ENCODE measurements at places on chromosomes 7 and 10.

- DNase-seq: no peak
Observed at GRCh38 chr7:25951414-25952260, 200.4 kb upstream of the NFE2L3 start.

- DNase-seq: no peak
Observed at GRCh38 chr7:79386688-79387422, 66.6 kb downstream of the MAGI2 start.

DNA sequence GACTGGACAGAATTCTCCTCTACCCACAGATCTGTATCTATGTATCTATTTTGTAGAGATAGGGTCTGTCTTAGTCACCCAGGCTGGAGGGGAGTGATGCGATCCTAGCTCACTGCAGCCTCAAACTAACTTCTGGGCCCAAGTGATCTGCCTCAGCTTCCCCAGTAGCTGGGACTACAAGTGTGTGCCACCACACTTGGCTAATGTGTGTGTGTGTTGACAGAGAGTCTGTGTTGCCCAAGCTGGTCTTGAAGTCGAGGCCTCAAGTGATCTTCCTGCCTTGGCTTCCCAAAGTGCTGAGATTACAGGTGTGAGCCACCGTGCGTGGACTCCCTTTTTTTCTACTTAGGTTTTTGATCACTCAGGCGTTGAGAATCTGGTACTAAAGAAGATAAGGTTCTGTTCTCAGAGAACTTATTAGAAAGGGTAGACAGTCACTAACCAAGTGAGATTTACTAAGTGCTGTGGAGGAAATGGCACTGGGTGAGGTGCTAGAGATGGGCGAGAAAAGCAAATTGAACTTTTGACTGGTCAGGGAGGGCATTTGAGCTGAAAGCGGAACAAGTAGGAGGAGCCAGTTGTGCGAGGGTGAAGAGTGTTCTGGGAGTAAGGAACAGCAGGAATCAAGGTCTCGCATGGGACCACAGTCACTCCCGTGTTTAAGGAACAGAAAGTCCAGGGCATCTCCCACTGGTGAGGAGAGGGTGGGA lies 18.0 kb downstream of the NDUFB2 start:
- no peak for DNase-seq

DNA sequence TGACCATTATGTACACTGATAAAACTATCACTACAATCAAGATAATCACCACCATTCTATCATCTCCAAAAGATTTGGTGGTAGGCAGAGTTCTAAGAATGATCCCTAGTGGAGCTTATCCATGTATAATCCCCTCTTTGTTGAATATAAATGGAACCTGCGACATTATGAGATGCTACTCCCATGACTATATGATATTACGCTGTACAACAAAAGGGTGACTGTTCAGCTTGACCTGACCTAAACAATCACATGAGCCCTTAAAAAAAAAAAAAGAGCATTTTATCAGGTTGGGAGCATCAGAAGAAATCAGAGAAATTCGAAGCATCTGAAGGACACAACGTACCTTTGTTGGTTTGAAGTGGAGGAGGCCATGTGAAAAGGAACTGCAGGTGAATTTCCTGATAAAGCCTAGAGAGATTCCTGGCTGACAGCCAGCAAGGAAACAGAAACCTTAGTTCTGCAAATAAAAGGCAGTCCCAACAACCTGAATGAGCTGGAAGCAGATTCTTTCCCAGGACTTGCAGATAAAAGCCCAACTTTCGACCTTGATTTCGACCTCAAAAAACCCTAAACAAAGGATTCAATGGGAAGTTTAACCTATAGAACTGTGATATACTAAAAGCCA lies 270.7 kb downstream of the ADRA2A start:
- no peak for DNase-seq

DNA sequence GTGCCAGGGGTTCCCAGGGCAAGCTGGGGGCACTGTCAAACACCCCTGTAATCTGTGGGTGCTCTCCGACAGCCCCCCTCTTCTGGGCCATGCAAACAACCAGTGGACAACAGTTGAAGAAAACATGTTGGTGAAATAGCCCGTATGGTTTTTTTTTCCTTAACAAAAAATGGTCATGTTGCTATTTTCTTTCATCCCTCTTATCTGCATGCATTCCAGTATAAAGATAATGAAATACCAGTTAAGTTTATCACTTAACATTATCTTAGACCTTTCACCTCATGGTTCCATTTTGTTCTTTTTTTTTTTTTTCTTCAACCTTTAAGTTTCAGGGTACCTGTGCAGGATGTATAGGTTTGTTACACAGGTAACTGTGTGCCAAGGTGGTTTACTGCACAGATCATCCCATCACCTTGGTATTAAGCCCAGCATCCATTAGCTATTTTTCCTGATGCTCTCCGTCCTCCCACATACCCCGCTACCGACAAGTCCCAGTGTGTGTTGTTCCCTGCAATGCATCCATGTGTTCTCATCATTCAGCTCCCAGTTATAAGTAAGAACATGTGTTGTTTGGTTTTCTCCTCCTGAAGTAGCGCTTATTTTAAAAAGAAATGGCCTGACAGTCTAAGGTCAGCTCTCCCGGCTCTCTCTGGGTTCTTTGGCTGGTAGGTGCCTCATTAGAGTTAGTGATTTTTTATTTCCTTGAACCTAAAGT lies 110.1 kb downstream of the NRP1 start:
- no peak for DNase-seq

DNA sequence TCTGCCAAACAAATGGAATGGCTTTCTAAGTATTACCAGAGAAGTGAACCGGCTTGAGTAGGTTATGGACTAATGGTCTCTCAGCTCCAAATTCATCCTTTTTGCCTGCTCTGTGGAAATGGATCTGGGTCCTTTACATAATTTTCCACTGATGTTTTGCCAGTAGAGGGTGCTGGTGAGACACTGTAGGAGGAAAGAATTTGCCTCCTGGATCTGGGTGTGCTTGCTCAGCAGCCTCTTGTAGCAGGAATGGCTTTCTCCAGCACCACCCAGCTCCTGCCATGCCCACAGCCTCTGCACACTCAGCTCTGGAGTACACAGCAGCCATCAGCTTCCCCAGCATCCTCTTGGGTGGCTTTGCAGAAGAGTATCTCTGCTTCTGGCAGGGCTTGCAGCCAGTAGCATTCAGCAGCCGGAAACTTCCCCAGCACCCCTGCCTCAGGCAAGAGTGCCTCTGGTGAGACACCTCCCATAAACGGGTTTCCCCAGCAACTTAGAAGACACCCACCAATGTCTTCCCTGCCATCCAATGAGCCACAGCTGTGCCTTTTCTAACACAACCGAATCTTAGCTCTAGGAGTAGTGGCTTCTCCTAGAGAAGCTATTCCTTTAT lies 235.0 kb upstream of the PLPP4 start:
- DNase-seq: no peak

GRCh38 chr10:13869295-13869664 lies 282.5 kb downstream of the PRPF18 start:
- DNase-seq: no peak

- no peak for DNase-seq
Observed at GRCh38 chr7:50334341-50334994, 30.0 kb downstream of the IKZF1 start.

- no peak for DNase-seq
Observed at GRCh38 chr10:94608559-94608958, 63.0 kb downstream of the HELLS start.

- DNase-seq: no peak
Observed at GRCh38 chr10:91146146-91146545, 74.3 kb upstream of the PCGF5 start.

DNA sequence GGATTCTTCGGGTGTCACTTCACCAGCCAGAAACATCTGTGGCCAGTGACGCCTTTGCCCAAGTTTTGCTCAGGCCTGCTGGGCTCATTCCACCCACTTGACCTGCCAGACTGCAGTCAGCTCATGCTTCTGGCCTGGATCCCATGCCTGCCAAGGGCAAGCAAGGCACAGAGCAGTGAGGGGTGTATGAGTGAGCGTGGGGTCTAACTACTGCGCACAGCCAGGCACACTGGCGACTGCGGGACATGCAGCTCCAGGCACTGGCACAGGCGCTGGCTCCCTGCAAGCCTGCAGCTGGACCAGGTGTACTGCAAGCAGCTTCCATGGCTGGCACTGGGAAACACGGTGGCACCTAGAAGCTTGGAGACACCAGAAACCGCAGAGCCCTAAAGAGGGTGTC lies 80.1 kb downstream of the MTERF1 start:
- DNase-seq: no peak

DNA sequence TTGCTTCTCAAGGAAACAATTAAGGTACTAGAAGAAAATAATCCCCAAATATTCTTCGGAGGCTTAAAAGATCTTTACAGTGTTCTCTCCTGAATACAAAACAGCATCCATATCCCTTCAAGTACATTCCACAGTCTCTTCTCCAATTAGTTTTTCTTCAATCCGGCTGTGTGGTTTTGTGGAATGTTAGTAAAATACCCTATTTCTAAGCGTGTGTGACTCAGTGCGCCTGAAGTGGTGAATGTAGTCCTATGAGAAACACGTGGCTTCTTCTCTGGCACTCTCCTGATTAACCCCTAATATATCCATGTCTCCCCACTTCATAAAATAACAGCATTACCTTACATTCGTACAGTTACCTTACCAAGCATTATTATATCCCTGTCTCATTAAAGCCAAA lies 570.2 kb downstream of the ARL4A start:
- no peak for DNase-seq

- no peak for DNase-seq
Observed at GRCh38 chr7:121197455-121197854, 131.3 kb upstream of the WNT16 start.

DNA sequence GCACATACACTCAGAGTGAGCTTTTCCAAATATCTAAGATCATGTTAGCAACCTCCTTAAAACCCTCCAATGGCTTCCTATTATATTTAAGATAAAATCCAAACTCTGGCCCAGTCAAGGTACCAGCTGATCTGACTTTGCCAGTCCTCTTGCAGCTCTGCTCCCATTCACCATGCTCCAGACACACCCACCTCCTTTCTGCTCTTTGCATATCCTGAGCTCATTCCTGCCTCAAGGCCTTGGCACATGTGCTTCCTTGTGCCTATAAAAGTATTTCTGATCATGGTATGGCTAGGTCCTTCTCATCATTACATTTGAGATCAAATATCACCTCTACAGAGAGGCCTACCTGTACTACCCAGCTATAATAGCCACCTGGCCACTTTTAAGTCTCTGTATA lies 27.5 kb downstream of the XPNPEP1 start:
- no peak for DNase-seq

DNA sequence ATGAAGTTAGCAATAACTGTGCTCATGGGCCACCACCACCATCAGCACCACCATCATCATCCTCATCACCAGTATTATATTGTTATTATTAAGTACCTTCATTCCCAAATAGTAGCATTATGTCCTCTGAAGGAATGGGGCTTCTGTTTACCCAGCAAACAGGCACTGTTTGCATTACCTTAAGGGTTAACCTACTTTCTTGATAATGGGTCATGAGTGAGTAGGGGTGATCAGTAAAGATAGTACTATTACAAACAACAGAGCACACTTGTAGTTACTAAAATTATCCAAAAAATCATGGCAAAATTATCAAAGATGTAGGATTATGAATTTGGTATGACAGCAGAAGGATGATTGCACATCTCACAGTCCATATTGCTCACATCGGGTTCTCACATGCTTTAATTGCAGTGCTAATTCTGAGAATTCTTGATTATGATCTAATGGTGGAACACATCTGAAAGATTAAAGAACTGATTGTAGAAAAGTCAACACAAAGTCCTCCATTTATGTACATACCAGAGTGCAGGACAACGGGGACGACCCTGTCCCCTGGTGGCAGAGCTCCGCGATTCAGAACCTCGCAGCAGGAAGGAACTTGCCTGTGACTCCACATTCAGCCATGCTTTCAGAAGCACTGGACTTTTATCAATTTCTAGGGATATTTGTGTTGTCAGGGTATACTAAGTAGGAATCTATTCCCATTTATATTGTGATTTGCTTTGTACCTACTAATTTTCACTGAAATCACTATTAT lies 31.0 kb downstream of the PDE1C start:
- DNase-seq: no peak

DNA sequence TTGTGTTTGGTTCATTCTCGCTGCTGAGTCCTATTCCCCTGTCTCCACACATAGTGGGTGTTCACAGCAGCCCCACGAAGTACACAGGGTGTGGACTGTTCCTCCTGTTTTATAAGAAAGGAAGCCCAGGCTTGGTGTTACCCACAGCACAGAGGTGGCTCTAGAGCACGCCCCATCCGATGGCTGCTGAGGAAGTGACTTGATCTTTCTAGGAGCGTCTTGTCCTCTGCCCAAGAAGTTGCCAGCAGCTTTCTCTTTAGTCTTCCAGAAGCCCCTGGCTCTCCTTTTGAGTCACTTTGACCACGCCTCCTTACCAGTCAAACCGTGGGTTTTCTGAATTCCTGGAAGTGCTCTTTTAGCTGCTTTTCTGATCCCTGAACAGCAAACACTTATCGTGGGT lies 94.0 kb downstream of the GRK5 start:
- no peak for DNase-seq

DNA sequence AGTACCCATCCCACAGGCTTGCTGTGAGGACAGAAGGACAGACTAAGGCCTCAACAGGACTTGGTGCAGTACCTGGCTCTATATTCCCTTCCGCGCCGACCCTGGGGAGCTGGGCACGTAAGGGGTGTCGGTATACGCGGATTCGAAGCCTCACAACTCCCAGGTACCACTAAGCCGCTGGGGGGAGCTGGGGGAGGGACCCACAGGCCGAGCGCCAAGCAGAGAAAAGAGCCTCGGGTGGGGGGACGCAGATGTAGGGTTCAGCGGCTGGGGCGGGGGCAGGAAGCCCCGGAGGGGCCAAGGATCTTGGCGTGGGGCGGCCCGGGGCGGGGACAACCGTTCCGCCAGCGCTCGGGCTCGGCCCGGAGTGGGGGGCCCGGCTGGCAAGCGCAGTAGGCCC lies 126.4 kb upstream of the ZNF746 start:
- DNase-seq: no peak

DNA sequence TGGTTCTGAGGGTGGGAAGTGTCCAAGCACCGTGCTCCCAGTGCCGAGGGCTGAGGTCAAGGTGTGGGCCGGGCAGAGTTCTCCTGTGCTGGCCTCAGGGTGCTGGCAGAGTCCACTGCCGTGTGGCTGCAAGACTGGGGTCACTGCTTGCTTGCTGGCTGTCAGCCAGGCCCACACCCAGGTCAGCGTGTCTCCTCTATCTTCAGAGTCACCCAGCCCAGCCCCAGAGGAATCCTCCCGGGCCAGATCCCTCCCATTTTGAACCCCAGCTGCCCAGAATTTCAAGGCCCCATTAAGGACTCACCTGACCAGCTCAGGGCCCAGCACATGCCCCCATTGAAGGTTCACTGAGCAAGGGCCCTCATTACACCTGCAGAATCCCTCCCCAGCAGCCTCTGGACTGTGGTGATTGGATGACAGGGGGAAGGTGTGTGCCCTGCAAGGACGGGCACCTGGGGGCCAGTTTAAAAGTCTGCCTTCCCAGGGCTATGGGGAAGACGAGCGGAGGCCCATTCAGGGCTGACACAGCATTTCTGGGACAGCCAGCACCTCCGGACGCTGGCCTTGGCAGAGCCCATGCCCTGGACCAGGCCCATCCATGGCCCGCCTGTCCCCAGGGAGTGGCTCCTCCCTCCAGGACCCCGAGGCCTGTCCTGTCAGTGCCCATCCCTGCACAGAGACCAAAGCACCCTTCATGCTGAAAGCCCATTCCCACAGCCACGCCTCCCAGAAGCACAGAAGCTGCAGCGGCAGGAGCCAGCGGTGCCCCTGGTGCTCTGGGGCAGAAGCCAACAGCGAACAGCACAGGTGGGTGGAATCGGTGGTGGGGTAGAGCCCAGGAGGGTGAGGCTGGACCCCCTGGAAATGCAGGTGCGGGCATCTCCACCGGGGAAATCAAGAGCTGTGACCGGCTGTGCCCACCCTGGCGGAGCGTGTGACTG lies 45.1 kb upstream of the PPP2R2D start:
- DNase-seq: no peak
